ENCODE measurements at places on chromosomes 2 and 18.

GRCh38 chr2:238883421-238883901, 35.6 kb downstream of the TWIST2 start:
- peak; percentile 86 for DNase-seq

GRCh38 chr18:74063023-74063422, 84.6 kb downstream of the FBXO15 start:
- DNase-seq = no peak

DNA sequence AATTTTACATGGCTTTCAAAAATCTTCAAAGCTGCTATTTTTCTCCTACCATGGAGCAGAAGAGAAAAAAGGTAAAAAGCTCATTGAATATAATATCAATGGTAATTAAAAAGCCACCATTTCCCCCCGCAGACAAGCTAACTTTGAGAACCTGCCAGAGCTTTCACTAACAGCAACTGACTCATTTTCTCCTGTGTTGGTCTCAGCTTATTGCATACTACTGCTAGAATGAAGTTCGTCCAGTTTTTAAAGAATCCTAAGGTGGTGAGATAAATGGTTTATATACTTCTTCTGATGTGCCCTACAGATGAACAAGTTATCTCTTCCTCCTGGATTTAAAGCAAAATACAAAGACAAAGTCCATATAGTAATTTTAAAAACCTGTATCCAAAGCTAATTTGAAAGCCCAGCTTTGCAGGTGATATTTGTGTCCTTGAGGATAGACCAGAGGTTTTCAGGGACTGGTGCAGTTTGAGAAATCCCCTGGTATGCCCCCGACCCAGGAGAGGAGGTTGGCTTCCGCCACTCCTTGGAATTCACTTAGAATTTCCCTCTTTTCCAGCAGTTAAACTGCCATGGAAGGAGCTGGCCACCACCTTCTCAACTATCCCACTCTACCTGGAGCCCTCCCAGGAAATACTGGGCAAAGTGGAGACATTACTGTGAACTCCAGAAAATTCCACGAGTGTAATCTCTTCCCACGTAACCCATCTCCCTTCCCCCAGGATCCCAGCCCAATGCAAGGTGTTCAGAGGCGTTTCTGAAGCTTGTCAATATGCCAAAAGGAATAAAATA, 17.5 kb downstream of the YPEL5 start:
- no peak for DNase-seq

DNA sequence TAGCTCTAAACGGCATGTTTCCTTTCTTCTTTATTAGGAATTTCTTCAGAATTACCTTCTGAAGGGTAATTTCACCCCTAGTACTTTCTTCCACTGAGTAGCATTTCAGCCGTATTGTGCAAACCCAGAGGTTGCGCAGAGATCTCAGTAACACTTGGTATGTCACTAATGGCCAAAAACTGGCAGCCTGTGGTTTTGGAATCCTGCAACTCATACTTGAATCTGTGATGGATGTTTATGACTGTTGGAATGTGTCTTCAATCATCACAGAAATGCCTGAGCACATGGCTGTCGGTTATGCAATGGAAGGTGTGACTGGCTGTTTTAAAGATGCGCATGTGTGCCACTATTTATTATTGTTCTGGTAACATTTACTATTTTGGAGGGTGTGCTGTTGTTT, 100.0 kb downstream of the COLEC12 start:
- peak; percentile 98 for DNase-seq

- DNase-seq = no peak
Measured at GRCh38 chr2:210798180-210798579, 241.8 kb downstream of the CPS1 start.

- no peak for DNase-seq
Measured at GRCh38 chr2:235194351-235194750, 242.5 kb downstream of the SH3BP4 start.

GRCh38 chr2:9768388-9768787, 74.9 kb upstream of the TAF1B start:
- DNase-seq = no peak

DNA sequence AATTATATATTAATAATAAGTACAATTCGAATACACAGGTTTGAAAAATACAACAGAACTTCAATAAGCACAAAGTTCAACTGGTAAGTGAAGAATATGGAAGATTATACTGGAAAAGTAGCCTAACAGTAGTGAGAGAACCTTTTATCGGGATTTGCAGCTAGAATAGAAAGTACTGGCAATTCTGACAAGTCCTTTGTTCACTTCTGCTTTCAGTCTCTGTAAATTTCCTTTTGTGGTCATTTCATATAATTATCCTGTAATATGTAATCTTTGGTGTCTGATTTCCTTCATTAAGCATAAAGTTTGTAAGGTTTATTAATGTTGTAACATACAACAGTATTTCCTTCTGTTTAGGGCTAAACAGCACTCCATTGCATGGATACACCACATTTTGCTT, 67.2 kb downstream of the CUL3 start:
- DNase-seq = no peak

- DNase-seq = no peak
Measured at GRCh38 chr2:12486205-12487118, 230.3 kb upstream of the TRIB2 start.

DNA sequence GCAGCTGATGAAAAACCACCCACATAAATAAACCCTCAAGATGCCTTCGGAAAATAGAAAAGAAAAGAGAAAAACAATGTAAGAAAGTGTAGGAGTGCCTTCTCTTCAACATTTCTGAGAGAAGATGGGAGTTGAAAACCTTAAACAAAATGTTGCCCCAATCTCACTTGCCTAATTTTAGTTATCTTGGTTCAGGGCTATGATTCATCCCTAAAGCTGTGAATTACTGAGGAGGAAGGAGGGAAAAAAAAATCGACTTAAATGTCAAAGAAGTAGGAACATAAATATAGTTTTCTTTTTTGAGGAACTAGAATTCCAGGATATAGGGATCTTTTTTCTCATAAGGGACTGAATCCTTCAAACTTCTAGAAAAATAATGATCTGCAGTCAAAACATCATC, 360.3 kb downstream of the TGIF1 start:
- DNase-seq = no peak

DNA sequence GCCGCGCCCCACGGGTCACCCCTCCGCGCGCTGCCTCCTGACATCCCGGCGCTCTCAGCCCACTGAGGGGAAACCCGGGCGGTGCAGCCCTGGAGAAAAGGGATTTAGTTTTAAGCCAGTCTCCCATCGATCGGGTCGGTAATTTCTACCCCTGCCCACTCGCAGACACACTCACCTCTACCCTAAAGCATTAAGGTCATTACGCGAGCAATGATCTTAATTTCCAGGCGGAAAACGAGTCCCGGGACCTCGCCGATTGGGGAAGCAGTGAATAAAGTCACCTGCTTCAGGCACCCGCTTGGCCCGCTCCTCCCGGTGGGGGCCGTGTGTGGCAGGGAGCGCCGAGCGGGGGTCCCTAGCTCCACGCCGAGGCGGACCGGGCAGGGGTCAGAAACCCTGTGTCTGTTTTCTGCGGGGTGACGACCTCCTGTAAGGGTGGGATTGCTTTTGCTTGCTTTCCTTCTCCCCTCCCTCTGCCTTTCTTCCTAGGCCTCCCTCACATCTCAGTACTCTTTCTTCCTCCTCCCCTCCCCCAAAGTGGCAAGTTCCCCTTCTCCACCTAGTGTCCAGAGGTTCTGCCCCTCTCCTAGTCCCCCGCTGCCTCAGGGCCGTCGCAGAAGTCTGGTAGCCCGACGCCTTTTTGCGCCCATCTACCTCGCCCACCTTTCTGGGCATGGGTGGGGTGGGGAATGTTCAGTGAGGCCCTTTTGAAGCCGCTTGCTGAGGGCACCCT, 142.6 kb downstream of the MEIS1 start:
- no peak for DNase-seq

DNA sequence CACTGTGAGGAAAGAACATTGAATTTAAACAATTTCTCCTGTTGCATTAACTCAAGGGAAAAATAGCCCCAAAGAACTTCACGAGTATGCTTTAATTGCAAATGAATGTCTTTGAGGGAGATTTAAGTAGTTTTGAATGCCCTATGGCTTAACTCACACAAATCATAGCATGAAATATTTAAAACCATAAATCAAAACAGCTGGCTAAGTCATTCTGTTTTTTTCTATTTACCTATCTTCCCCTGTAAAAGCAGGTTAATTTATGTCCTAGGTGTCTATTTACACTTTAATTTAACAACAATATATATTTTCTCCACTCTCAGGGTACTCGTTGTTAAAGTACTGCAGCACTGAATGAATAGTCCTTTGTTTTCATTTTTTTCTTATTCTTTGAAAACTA, 118.8 kb upstream of the PIEZO2 start:
- no peak for DNase-seq

GRCh38 chr2:86482034-86482433, 40.9 kb downstream of the KDM3A start:
- DNase-seq = no peak

DNA sequence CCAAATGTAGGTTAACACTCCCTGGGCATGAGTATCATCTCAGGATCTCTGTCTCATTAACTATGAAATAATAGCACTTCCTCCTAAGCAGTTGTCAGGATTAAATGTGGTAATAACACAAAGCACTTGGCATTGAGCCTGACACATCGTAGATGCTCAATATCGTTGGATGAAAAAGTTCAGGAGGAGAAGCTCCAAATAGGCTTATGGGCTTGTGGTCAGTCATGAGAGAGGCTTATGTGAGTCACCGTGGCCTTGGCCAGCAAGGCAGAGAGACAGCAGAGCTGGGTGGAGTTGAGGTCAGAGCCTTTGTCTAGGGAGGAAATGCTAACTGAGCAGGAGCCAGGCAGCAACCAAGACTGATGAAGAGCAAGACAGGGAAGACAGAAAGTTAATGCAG, 68.3 kb upstream of the PPM1B start:
- peak; percentile 98 for DNase-seq

DNA sequence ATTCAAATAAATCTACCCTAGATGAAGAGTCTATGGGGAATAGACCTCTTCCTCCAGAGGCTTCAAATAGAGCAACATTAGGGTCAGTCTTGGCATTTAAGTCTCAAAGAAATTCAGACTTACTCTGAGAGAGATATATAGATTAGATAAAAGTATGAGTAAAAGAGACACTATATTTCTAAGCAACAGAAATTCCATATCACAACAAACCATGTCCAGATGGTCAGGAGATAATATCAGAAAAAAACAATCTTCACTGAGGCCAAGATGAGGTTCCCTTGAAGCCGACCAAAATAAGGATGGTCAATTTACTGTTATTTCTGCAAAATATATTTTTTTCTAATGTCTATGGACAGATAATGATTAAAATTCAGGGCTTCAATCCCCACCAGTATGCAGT, 89.1 kb upstream of the NOSTRIN start:
- DNase-seq = no peak

DNA sequence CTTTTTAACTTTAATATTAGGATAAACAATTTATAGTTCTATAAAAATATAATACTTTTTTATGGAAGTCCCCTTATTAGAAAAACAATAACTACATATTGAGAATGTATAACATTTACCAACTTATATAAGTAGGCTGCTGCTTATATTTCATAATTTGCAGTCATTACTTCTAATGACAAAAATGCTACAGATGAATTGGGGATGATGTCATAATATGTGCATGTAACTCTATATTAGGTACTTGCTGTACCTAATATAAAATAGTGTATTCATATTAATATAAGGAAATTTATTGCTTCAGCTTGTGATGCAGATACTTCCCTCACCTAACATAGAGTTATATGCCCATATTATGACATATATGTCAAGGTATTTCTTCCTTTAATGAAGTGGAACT, 100.7 kb downstream of the GALNT13 start:
- DNase-seq = no peak

GRCh38 chr2:225590932-225591331, 191.4 kb downstream of the NYAP2 start:
- no peak for DNase-seq

- no peak for DNase-seq
Measured at GRCh38 chr2:226130192-226130591, 669.4 kb downstream of the IRS1 start.

DNA sequence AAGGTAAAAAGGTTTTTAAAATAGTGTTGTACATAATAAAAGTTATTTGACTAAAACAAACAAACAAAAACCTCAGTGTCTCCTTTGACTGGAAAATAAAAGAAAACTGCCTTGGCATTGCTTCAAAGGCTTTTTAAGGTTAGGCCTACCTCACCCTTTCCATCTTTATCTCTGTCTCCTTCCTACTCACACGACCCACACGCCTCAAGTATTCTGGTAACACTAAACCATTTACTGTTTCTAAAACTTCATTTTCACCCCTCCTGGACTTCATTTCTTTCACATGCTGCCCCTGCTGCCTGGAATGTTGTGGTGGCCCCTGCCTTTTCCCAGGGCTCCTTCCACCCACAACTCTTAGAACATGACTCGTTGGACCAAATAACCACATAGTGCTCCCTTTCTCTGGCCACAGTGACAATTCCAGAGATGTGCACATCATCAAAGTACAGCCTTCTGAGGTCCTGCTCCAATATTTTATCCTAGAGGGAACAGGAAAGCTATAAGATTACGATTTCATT, 54.0 kb downstream of the ERBB4 start:
- peak; percentile 10 for DNase-seq

DNA sequence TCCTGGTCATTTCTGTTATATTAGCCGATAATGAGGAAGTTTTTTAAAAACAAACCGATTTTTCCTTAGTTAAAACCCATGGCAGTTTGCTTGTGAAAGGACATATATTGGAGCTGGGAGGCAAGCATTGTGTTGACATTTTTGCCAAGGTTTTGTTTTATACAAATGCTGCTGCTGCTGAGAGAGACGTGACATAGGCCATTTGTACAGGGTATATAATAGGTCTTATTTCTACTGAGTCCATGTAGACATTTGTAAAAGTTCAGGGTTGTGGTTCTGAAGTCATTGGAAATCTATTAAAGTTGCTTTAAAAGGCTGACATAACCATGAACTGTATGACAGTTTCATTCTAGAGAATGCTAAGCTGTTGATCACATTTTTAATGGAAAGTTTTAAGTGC, 424.0 kb upstream of the FANCL start:
- DNase-seq = no peak

- no peak for DNase-seq
Measured at GRCh38 chr2:18501156-18501555, 59.3 kb downstream of the RDH14 start.

DNA sequence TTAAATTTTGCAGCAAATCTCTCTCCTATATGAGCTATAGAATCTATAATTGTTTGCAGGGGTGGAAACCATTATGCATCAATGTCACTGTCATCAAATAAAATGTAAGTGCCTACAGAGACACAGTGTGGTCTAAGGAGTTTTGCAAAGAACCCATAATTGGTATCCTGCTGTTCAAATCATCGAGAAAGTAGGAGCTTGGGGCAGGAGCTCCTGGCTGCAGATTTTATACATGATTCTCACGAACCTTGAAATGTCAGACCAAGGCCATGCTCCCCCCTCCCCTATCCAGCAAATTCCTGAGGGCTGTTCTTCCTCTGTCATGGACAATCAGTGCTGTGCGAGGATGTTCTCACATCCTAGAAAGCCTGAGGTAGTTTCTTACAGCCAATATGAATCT, 119.5 kb upstream of the CYRIA start:
- no peak for DNase-seq

DNA sequence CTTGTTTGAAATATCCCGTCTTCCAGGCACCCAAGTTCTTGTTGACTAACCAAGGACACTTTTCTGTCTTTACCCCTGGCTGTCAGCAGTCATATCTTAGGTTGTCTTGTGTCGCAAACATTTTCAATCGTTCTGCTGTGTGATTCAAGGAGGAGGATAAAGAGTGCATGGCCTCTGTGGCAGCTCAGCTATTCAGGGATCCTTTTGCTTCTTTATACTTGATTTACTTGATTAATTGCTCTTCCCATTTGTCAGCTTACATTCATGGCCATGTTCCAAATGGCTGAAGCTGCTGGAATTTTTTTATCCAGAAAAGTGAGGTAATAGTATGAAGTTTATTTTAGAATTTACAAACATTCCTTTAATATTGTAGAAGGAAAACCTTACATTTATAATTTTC, 97.3 kb upstream of the FZD5 start:
- DNase-seq = no peak

GRCh38 chr2:129056309-129056958, 737.8 kb upstream of the HS6ST1 start:
- no peak for DNase-seq
